Fibroblast of skin of right biceps (primary cell): ENCODE measurements at places on chromosomes 5 and 9.

- no peak for DNase-seq
These were observed 35.2 kb downstream of the ERAP1 start for GRCh38 chr5:96772542-96772941.

DNA sequence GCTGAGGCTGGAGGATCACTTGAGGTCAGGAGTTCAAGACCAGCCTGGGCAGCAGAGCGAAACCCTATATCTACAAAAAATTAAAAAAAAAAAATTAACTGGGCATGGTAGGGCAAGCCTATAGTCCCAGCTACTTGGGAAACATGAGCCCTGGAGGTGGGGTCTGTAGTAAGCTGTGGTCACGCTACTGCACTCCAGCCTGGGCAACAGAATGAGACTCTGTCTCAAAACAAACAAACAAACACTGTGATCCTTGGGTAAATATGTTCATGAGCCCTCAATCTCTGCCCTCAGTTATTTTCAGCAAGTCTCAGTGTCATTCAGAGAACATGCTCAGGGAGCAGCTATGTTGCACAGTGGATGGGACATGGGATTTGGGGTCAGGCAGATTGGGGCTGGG is 76.2 kb downstream of the PTTG1 start:
- DNase-seq = no peak

DNA sequence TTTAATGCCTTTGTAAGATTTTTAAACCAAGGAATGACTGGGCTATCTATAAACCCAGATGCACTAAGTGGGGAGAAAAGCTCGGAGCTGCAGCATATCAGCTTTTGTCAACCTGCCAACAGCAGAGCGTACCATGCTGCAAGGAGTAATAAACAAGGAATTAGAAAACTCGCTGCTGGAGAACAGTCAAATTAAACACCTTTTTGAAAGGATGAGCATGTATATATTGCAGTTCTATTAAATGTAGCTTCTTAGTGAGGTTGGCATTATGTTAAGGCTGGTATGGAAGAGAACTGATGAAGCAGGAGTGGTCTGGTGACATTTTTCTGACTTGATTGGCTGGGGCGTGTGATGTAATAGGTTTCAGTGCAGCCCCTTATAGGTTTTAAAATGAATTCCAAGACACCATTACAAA is 74.7 kb downstream of the PIK3R1 start:
- peak; percentile 64 for DNase-seq

DNA sequence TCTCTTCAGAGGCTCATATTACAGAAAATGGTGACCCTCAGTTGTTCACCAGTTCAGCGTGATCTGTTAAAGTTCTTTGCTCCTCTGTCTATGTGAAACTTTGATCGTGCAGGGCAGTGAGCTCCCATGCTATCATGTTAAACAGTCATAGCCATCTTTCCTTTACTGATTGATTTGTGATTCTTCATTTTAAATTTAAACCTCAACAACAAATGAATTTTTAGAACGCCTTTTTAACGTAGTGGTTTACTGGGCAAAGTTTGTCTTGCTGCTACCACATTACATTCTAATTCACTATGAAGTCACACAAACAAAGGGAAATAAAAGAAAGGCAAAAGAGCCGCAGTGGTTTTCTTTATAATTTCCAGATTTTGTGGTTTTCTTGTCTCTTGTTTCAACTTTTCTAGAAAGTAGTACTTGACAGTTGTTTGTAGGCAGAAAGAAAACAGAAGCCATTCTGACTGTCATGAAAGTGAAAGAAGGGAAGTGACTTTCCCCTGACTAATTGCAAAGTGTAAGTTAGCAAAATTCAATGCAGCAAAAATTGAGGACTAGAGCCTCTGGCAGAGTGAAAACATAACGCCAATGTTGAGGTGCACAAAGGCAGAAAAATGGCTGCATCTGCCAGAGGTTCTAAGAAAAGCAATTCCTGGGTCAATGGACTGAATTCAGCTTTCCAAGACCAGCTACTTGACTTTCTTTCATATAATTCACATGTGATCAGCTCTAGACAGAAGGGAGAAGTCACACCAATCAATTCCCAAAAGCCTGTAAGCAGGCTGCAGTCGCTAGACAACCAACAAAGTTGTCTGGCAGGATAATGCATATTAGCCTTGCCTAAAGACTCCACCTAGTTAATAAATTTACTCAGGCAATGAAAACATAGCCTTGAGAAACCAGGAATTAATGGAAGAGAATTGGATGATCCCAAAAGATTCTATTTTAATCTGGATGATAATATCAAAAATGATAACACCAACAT is 7.1 kb upstream of the IFNA6 start:
- DNase-seq = peak; percentile 15

DNA sequence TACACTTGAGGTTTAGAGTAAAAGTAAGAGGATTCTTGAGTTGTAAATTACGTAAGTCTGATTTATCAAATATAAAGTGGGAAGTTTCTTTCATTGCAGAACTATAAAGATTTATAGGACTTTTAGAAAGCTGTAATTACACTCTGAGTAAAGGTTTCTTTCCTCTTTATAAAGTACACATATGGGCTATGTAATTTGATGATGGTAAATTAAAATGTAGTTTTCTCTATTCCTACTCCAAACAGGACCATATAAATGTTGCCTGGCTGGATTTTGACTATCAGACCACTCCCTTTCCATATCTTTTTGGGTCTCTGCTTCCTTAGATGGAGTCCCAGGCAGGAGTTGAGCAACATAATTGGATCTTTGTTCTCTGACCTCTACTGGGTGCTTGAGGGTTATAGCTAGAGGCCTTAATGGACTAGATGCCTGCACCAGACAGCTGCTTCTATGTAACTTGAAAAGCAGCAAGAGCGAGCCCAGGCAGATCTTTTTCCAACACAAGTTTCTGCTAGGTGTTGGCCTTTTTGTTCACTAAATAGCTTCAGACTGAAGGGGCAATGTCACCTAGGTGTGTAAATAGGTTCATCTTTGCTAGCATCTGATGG is 11.4 kb upstream of the TEX48 start:
- no peak for DNase-seq

- no peak for DNase-seq
These were observed 51.3 kb downstream of the SLC12A7 start for GRCh38 chr5:1060535-1060981.

DNA sequence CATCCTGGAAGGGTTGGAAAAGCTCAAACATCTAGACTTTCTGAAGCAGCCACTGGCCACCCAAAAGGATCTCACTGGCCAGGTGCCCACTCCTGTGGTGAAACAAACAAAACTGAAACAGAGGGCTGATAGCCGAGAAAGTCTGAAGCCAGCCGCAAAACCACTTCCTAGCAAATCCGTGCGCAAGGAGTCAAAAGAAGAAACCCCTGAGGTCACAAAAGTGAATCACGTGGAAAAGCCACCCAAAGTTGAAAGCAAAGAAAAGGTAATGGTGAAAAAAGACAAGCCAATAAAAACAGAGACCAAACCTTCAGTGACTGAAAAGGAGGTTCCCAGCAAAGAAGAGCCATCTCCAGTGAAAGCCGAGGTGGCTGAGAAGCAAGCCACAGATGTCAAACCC is 87.6 kb downstream of the MAP1B start:
- no peak for DNase-seq

DNA sequence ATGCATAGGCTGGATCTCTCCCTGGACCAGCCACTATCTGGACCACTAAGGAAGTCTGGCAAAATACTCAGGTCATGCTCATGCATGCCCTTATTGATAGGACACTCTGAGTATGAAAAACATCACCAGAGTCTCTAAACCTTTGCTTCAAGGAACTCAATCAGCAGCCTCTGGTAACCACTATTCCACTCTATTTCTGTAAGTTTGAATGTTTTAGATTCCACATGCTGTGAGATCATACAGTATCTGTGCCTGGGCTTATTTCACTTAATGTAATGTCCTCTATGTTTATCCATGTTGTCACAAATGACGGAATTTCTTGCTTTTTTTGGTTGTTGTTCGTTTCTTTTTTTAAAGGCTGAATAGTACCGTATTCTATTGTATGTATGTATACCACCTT is 68.3 kb downstream of the TARS1 start:
- peak; percentile 15 for DNase-seq

DNA sequence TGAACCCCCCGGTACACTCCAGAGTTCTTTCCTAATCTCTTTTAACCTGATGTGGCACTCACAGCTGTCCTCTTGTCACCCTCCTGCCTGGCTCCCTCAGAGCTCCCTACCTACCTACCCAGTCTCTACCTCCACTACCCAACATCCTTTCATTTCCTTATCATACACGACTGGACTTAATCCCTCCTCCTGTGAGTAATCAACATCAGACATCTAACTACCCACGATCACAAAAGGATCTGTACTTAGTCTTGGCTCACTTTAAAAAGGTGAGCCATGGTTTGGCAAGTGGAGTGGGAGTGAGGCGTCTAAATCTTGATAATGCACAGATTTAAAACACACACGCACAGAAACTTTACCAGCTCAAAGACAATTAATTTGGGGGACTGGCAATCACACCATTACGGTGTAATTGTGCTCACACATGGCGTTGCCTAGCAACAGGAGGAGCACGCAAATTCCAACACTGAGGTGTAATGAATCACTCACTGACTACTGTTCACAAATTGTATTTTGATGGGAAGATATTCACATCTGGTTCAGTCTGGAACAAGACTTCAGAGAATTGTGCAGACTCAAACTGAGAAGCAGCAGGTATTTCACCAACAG is 235.9 kb downstream of the EPB41L4A start:
- peak; percentile 57 for DNase-seq

DNA sequence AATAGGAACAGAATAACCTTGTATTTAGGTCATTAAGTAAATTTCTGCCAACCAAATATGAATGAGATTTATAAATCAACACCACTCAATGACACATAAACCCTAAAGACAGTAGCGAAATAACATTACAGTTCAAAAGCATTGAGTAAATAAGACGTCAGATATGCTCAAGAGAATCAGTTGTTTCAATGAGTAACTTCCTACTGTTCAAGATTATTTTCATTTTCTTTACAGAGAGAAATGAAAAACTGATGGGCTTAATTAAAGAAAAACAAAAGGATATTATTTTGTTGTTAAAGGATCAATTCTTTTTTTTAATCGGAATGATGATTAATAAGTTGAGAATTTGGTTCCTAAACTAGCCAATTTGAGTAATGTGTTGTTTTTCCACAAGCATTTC is 150.1 kb downstream of the BNC2 start:
- DNase-seq = peak; percentile 48

- peak; percentile 61 for DNase-seq
These were observed 30.4 kb downstream of the JADE2 start for GRCh38 chr5:134555890-134556311.

DNA sequence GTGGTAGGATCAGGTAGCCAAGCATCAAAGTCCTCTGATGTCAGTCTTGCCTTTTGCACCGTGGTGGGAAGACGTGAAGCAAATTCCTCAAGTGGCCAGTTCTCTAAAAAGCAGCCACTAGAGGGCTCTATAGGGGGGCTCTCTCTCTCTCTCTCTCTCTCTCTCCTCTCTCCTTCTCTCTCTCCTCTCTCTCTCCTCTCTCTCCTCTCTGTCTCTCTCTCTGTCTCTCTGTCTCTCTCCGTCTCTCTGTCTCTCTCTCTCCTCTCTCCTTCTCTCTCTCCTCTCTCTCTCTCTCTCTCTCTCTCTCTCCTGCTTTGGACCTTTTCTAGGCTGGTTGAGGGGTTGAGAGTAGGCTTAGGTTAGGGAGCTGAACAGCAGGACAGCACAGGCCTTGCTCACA is 13.9 kb upstream of the OSMR start:
- DNase-seq = peak; percentile 64

- DNase-seq = no peak
These were observed 32.1 kb upstream of the RASGRF2 start for GRCh38 chr5:80928073-80928472.

- DNase-seq = no peak
These were observed 9.8 kb upstream of the PCDHB1 start for GRCh38 chr5:141041427-141041785.

DNA sequence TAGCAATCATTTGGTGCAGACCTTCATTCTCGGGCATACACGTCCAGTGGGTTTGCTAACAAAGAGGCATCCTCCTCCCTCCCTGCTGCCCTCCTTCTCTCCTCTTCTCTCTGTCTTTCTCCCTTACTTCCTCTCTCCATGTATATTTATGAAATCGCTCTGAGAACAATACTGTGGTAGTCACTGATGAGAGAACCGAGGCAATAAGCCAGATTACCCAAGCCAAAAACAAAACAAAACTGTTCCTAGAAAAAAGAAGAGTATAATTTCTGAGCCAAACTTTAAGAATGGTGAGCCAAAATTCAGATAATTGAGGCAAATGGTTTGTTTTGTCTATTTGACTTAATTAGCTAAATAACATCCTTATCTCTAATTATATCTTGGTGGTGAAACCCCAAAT is 15.8 kb upstream of the HMHB1 start:
- no peak for DNase-seq

DNA sequence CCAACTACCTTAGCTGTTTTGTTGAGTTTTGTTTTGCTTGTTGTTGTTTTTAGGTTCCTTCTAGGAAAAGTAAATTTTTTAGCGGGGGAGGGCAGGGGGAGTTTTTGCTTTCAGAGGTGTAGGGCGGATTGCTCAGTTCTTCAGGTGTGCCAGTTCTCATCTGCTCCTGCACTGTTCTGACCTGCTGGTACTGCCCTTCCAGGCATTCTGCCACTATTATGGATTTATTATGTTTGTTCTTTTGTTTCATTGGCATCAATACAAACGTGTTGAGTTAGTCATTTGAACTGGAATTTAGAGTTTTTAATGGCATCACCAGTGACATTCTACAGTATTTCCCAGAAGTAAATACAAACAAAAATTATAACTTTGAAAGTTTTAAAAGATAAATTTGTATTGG is 26.0 kb downstream of the ERCC6L2 start:
- DNase-seq = no peak

GRCh38 chr5:64834611-64835010 is 65.9 kb downstream of the CWC27 start:
- no peak for DNase-seq

- peak; percentile 27 for DNase-seq
These were observed 17.5 kb downstream of the TMEM161B start for GRCh38 chr5:88251048-88251711.

GRCh38 chr5:59661311-59661710 is 232.2 kb downstream of the PDE4D start:
- no peak for DNase-seq

GRCh38 chr9:31573561-31573960 is 810.9 kb upstream of the ACO1 start:
- DNase-seq = no peak

DNA sequence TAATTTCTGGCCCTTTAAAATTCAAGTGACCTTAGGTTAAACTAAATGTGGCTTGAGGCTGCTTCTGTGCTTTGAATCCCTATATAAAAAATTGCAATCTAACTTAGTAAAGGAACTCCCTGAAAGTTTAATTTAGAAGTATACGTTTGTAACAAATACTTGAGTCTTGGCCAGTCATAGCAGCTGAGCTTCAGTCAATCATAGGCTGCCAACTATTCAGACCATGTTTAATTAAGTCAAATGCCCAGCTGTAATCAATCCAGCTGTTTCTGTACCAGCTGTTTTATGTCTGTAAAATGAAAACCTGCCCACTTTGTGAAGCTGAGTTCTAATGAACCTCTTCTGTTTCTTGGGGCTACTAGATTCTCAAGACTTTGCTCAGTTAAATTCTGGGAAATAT is 760.1 kb downstream of the MAT2B start:
- DNase-seq = no peak
